ENCODE measurements at places on chromosomes 1 and 21.

DNA sequence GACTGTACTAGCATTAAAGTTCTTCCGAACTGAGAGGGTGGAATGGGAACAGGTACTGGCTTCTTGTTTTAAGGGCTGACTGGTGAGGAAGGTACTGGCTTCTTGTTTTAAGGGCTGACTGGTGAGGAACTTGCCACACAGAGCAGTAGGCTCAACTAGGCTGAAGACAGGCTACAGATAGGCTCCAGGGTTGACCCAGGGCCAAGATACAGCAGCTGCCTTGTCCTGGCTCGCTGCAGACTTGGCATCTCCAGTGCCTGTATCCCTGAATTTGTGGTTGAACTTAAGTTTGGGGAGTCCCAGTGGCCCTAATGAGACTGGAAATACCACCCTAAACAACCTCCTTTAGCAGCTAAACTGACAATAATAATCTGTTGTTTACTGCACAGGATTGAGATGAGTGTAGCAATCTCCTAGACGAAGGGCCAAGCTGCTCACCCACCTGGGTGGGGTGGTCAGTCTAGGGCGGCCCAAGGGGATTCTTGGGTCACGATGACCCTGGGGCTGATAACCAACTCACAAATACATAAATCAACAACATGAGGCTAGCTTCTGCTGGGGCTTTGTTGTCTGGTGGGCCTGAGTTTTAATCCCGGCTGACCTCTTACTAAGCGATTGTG lies 227.1 kb downstream of the DISC1 start:
- no peak for DNase-seq

DNA sequence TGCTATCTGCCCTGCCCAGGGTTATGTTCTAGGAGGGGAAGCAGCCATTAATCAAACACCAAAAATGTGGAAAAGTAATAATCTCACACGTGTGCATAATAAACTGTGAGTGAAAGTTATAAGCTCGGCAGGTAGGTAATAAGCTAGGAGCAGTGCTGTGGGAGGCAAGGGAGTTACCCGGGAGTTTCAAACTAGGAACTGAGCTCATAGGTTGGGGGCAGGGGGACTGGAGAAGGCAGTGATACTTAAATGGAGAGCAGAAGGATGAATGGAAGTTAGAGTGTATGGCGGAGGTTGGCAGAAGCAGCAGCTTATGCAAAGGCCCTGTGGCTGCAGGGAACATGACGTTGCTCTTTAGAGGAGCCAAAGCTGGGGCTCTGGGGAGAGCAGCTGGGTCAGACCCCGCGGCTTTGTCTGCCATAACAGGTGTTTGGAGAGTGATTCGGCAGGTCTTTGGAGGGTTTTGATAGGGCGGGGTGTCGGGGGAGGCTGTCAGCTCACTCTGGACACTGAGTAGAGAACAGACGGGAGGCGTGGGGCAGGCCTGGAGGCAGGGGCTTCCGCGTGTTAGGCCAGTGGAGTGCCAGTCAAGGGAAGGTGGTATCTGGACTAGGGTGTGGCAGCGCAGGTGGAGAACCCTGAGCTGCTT lies 20.0 kb downstream of the PTPRF start:
- DNase-seq: no peak

- DNase-seq: peak; percentile 81
These were observed 611.1 kb downstream of the BRINP3 start for GRCh38 chr1:189866606-189867005.

GRCh38 chr1:173414539-173415226 lies 62.5 kb upstream of the PRDX6 start:
- DNase-seq: no peak

DNA sequence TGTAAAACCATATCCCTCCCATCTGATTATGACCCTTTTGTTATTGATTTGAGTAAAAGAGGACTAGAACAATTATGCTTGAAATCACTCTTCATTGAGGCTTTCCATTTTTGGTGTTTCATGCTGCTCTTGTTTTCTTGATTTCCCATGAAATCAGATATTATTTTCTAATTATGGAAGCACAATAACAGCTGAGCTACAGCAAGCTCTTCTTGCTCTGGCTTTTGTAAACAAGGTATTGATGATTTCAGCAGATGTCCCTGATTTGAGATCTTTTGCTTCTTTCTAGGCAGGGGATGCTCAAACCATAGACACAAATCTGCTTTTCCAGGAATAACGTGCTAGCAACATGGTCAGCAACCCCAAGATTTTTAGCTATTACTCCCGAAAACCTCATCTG lies 607.8 kb downstream of the NCAM2 start:
- DNase-seq: peak; percentile 88

- DNase-seq: no peak
These were observed 41.8 kb downstream of the CDCP2 start for GRCh38 chr1:54110996-54111395.

- DNase-seq: no peak
These were observed 67.9 kb upstream of the ZBTB40 start for GRCh38 chr1:22383526-22384294.

- DNase-seq: peak; percentile 30
These were observed at the start of gene TTC39A for GRCh38 chr1:51330331-51331201. Gene TTC39A (minus strand): TSS chr1:51330562. CDS start chr1:51330477, 85 bp downstream.

GRCh38 chr1:34163792-34164731 lies 968 bp downstream of the CSMD2 start:
- DNase-seq: peak; percentile 11

DNA sequence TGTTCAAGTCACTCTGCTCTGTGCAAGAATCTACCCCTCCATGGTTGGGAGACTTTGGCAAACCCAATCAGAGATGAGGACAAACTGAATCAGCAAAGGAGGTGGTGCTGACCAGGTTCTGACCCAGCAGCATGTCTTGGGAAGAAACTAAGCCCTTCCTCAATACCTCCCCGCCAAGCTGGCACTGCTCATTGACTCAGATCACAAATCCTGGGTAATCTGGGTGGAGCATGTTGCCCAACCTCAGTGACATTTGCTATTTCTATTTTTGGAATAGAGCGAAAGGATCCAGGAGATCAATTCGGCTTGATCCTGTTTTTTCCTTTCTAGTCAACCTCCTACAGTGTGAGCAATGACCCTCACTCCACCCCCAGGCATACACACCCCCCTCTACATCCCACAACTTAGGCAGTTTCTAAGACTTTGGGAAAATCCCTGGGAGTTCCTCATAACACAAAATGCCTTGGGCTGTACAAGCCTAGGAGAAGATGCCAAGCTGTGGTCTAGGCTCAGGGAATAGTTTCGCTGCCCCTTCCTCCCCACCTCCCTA lies 166.8 kb upstream of the KCNJ6 start:
- DNase-seq: no peak

DNA sequence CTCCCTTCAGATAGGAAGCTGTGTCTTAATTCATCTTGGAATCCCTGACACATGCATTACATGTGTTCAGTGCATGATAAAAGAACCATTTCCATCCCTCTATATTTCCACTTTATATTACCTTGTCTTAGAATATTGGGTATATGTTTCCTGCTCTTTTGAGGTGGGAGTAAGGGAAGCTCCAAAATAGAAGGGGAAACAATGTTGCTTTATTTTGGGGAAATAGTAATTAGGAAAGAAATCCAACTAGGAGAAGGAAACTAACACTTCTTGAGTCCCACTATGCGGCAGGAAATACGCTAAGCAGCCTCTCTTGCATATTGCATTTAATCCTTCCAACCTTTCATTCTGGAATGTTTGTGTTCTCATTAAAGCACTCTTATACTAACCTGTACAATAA lies 89.4 kb upstream of the VAV3 start:
- DNase-seq: no peak

All from muscle of leg (tissue), 16 donors.